ENCODE measurements at places on chromosomes 1 and 21. TPM values are rescaled to one million over a fixed set of nuclear protein-coding genes. Genes with fewer than 3 reads are reported as not detected.

GRCh38 chr1:39695016-39695415 is 3.8 kb upstream of the HPCAL4 start:
- no peak for DNase-seq

- no peak for DNase-seq
These were observed 128.9 kb downstream of the SIK1 start for GRCh38 chr21:43297989-43298388.

DNA sequence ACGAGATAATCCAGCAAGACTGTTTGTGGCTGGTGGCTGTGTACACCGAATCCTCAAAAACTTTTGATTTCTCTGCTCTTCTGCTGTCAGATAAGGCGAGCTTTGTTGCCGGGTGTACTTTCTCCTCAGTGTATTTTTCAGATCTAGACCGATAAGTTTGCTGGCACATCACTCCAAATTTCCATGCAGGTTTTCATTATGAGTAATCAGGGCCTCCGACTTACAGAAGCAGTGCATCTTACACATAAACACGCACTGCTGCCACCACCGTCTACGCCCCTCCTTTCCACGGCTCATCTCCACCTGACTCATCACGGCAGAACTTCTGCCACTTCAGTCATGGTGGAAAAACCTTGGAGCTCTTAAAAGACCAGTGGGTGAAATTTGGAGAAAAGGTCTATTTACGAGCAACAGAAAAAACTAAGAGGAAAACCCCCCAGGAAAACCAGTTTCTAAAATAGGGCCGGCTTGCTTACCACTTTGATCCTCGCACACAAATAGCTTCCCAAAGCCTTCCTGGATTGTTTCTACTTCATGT is 7.7 kb downstream of the ZBTB21 start:
- no peak for DNase-seq

GRCh38 chr1:164310166-164310565 is 248.8 kb upstream of the PBX1 start:
- no peak for DNase-seq

GRCh38 chr1:21295002-21295401 is 4.7 kb upstream of the ECE1 start:
- no peak for DNase-seq

DNA sequence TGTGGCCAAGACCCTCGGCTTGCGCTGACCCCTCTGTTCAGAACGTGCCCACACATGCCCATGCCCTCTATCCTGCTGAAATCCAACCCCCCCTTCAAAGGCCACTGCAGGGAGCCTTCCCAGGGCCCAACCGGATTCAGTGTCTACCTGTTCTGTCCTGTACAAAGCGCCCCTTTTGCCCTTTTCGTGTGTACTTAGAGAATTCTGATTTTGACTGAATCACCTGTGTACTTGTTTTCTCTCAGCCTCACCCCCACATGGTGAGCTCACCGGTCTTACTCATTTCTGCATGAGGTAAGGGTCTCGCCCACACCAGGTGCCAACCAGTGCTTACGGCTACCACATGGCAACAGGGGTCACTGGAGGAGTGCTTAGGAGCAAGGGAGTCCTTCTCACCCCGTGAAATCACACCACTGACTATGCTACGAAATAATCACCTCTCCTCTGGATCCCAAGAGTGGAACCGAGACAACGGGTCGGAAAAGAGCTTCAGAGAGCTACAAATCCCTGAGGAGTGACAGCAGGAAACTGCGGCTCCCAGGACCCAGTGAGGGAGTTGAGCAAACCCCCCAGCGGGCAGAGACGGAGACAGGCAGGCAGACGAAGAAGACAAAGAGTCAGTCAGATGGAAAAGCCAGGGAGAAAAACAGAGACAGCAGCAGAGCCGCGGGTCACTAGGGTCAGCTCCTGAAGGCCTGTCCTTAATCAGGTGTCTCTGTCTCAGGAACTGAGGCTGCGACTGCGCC is 2.1 kb upstream of the S100A2 start:
- no peak for DNase-seq

- no peak for DNase-seq
These were observed 259.0 kb downstream of the FOXD2 start for GRCh38 chr1:47696737-47697441.

- no peak for DNase-seq
These were observed 8.1 kb downstream of the KAZN start for GRCh38 chr1:14606632-14607031.

- DNase-seq, result no peak
These were observed at the start of gene TTC22 for GRCh38 chr1:54800899-54801759. Gene TTC22 (minus strand): TSS chr1:54801323. CDS start chr1:54801163, 160 bp downstream.

- no peak for DNase-seq
These were observed 3.9 kb downstream of the LINGO4 start for GRCh38 chr1:151801310-151801820.

- DNase-seq, result no peak
These were observed 6.2 kb upstream of the CPLANE2 start for GRCh38 chr1:16243215-16243610.

GRCh38 chr1:162250004-162250730 is 126.5 kb downstream of the SPATA46 start:
- no peak for DNase-seq

GRCh38 chr1:3672231-3672970 is 20.1 kb downstream of the TP73 start:
- no peak for DNase-seq

DNA sequence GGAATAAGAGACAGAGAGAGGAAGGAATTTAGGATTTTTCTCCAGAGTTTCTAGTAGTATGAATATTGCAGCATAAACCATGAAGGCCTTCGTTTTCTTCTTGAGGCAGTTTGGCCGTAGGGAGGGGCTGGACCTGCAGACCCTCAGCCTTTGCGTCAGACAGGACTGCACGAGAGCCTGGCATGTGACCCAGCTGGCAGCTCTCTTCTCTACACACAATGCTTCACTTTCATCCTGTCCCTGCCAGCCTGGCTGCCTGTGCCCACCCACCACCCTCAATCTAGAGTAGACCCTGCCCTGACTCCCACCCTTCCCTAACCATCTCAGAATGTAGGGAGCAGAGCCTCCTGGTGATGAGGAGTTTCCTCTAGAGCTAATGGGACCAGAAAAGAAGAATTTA is 1.6 kb downstream of the CA14 start:
- no peak for DNase-seq

DNA sequence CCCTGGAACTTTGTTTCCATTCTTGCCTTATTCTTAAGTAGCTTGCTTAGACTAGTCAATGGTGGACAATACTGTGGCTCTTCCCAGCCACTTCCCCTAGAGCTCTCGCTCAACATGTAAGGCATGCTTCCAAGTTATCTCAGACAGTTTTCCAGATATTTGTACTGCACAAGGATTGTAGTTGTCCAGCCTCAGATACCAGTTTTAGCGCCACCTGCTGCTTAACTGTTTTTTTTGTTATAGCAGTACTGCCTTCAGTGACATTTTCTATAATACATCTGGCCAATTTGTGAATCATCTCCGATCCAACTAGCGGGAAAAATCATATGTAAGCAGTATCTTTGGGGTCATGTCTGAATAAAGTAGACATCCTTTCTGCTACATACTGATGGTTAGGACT is 346.7 kb upstream of the ADGRL4 start:
- DNase-seq, result no peak

DNA sequence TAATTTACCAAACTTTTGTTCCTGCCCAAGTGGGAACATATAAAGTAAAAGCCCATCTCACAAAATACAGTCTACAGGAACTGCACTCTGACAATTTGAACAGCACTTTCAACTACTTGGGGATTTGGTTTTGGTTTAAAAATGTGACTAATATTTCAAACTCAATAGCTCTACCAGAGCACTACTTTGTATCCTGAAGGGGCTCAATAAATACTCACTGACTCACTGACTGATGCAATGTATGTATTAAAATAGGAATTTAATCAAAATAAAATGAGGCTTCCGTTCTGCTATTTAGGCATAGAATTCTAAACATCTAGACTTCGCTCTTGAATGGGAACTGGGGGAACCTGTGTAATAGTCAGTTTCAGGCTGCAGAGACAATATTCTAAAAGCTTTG is 21.9 kb downstream of the EFCAB14 start:
- no peak for DNase-seq

DNA sequence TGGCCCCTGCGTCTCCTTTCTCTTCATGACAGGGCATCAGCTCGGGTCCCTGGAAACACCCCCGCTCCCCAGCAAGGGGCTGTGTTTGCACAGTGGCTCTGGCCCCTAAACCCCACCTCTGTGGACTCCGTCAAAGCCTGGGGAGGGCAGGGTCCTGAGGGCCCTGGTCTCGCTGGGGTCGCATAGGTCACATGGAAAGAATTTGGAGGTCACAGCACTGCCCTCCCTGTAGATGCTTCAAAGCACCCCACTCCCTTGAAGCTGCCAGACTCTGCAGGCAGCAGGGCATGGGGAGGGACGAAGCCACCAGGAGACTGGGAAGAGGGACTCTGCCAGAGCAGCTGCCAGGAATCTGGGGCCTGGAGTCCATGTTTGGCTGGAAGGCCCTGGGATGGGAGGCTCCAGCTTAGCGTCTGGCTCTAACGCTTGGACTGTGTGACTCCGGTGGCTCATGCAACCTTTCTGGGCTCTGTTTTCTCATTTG is 36.6 kb upstream of the ECE1 start:
- no peak for DNase-seq

DNA sequence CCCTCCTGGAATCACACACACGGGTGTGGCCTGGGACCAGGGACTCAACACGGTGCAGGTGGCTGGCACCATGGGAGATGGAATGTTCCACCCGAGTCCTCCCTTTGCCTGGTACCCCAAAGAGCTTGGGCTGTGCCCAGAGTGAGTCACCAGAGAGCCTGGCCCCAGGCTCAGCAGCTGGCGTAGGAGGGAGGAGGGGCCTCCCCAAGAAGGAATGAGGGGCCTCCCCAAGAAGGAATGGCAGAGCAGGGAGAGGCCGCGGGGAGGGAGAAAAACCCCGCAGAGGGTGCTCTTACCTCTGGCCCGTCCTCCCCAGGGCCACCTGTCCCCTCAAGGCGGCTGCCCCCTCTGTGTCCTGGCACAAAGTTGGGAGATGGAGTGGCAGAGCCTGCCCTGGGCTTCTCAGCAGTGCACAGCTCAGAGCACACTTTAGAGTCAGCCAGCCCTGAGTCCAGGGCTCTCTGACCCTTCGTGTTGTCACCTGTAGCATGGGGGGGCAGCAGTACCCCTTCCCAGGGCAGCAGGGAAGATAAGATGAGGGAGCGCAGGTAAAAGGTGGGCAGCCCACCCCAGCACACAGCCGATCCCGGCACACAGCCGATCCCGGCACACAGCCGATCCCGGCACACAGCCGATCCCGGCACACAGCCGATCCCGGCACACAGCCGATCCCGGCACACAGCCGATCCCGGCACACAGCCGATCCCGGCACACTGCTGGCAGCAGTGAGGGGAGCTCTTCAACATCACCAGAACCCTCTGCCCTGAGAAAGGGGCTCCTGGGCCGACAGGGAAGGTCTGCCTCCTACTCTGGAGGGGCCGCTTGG is 20.2 kb upstream of the KCNAB2 start:
- DNase-seq, result no peak

GRCh38 chr1:226821719-226822085 is 48.7 kb upstream of the PSEN2 start:
- DNase-seq, result peak; percentile 28

GRCh38 chr1:51744506-51745303 is 127.8 kb downstream of the OSBPL9 start:
- no peak for DNase-seq

GRCh38 chr1:22420455-22421053 is 31.1 kb upstream of the ZBTB40 start:
- peak; percentile 86 for DNase-seq

GRCh38 chr1:6345009-6345408 is 48.6 kb downstream of the ACOT7 start:
- no peak for DNase-seq

- DNase-seq, result no peak
These were observed 726 bp downstream of the TACSTD2 start for GRCh38 chr1:58576325-58576726.

DNA sequence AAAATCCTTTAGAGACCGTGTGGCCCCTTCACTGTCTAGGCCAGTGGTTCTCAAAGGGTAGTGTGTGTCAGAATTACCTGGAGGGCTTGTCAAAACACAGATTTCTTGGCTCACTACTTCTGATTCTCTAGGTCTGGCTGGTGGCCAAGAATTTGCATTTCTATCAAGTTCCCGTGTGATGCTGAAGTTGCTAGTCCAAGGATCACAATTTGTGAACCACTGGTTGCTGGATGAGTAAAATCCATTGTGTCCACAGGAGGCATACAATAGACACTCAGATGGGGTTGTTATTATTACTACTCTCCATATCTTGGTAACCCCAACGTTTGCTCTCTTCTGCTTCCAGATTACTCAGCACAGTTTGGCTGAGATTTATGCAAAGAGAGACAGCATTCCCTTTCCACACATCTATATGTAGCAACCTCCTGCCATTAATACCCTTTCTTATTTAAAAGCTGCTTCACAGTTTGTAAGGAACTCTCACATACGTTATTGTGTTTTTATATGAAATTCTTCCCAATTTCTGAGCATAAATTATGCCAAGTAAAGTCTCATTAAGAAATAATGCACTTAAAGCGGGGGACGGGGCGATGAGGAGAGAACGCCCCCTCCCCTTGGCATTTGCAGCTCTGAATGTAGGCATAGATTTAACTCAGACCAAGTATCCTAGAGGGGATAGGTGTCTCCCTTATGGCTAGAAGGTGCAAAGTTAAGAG is 720 bp upstream of the TMCC2 start:
- no peak for DNase-seq

DNA sequence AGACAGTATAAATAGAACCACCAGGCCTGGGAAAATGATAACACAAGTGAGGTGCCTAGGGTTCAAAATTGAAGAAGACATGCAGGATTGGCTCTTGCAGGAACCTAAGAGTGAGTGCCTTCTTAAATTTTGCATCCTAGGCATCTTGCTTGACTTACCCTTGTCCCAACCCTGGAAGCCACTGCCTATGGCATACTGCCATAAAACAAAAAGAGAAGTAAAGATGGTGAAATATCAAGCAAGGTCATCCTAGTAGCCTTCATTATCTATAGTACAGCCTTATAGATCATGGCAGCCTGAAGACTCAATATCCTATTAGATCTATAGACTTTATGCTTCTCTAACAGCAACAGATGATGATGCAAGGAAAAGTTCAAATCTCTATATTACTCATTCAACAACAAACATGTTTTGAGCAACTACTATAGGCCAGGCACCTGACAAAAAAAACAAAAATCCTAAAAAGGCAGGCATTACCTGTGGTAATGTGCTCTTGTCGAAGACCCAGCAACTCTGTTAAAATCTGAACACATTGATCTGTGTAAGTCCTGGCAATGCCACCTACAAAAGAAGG is 6.3 kb downstream of the AP4B1 start:
- DNase-seq, result no peak

DNA sequence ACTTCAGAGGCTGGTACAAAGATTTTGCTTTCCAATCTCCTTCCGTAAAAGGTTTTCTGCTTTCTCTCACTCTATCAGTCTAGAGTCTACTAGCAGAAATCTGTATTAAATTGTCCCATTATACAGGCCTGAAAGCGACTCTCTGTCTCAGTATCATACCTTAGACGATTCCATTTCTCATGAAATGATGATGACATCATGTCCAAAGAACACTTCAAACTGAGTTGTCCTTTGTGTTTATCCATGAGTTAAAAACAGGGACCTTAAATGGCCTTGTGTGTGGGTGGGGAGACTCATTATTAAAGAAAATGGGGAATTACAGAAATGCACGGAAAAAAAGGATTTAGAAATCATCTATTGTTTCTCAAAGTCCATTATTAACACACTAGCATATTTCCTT is 21.0 kb upstream of the SLC44A3 start:
- no peak for DNase-seq

The RAB29 gene
- 15.1 TPM for total RNA-seq

The KRTAP19-3 gene
- not detected for total RNA-seq

The KRTAP6-3 gene
- not detected for total RNA-seq

The SPRR4 gene
- total RNA-seq, result not detected

The ATAD3A gene
- total RNA-seq, result 23.9 TPM

The C1QB gene
- 252 TPM for total RNA-seq

The PDZK1 gene
- not detected for total RNA-seq

The GBP5 gene
- total RNA-seq, result 2.0 TPM

Measured in tibial nerve (tissue), 4 donors.